ENCODE measurements at places on chromosomes 7 and 10.
A peak's percentile ranks its signal among the peaks of the same experiment; 100 is the strongest.

DNA sequence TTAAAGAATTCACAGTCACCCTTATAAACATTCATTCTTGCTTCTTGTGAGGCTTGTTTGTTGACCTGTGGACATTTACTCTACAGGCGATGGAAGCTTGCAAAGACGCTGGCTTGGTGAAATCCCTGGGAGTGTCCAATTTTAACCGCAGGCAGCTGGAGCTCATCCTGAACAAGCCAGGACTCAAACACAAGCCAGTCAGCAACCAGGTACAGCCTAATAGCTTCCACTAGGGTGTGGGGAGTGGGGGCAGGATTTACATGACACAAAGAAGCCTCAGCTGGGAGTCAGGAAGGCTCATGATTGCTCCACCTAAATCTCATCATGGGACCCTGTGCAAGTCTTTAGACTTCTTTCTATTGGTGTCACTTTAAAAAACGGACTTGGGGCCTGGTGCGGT, 29.0 kb downstream of the AKR1D1 start:
- no peak for DNase-seq

DNA sequence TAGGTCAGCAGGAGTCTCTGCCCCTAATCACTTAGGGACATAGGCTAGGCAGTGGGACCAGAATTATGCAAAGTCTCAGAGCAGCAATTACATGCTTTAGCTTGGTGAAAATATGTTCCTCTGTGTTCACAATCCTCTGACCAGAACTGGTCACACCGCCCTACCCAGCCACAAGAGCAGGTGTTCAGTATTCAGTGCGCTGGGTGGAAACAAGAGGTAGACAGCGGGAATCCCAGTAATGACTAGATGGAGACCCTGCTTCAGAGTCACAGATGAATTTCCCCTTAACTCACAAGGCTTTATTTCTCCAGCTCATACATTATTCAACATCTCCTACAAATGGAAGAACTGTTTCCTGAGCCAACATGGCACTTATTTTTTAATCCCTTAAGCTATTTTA, 763.7 kb upstream of the POM121L12 start:
- DNase-seq = no peak

DNA sequence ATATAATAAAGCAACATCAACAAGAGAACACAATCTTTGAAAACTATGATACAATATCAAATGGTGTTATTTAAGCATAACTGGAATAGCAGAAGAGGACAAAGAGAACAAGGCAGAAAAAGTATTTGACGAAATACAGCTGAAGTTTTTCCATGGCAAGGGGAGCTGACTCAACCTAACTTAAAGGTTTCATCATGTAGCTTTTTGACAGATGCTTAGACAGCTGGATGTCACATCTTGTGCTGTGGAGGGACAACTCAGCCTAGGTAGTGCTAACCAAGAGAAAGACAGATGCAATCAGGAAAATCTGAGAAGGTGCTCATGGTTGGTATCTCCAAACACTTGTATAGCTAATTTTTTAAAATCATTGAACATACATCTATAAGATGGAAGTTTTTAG, 208.2 kb downstream of the TFEC start:
- no peak for DNase-seq

- DNase-seq = peak; percentile 32
Measured at GRCh38 chr10:94213001-94213530, 149.7 kb downstream of the NOC3L start.

- DNase-seq = no peak
Measured at GRCh38 chr7:90896458-90896857, 300.3 kb downstream of the CDK14 start.

DNA sequence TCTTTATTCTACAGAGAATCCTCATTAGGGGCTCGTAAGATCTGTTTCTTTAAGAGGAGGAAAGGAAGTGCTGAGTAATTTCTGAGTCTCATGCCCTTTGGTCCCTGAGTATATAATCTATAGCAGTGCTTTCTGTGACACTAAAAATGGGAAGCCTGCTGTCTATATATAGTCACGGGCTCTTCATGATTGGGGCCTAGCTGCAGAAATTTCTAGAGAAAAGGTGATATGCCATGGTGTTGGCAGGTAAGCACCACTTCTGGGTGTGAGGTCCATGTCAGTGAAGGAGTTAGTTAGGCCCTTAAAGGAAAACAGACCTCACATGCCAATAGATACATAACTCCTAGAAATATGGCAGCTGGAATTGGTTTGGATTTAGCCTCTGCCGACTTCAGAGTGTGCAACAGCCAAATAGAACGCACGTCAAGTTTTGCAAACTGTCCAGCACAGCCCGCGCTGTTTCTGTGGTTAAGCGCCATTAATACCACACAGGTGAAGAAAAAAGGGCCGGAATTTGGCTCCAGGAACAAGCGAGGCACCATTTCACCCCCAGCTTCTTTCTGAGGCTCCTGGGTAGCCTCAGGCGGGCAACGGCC, 123.2 kb downstream of the TACC2 start:
- peak; percentile 62 for DNase-seq

DNA sequence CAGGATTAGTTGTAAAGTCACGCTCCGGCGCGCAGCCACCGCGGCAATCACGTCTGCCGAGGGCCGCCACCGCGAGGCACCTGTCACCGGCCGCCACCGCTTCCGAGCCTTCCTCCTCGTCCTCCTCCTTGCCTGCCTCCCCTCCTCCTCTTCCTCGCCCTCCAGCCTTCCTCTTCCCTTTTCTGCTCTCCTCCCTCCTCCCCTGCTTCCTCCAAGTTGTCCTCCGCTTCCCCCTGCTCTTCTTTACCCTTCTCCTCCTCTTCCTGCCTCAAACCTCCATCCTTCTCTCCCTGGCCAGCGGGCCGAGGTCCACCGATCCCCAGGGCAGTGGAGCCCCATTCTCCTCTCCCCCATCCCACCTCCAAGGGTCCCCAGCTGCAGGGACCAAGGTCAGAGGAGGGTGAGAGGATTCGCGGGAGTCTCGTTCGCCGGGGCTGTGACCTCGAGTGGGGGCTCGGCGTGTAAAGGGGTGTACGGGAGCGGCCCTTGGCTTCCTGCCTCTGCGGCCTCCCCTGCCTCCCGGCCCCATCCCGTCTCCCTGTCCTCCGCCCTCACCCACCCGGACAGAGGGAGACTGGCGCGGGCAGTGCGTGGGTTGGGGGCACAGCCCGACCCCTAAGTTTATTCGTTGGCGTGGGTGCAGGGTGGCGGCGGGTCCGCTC, 89.5 kb upstream of the PAX2 start:
- no peak for DNase-seq
